Kidney epithelial cell (primary cell): ENCODE measurements at places on chromosomes 11 and 22. TPM values are rescaled to one million over a fixed set of nuclear protein-coding genes. Genes with fewer than 3 reads are reported as not detected.

Gene GAS2
- total RNA-seq: 0.46 and 3.9 TPM in 2 replicates

Gene INSC
- total RNA-seq: 0.27 and 0.33 TPM in 2 replicates

Gene MDK
- 756 and 805 TPM in 2 replicates for total RNA-seq

Gene ACP2
- 51.6 and 57.1 TPM in 2 replicates for total RNA-seq

Gene SCO2
- total RNA-seq: 2.3 and 5.7 TPM in 2 replicates

Gene KCNE3
- 0.42 and 0.55 TPM in 2 replicates for total RNA-seq

Gene HBB
- total RNA-seq: not detected in 2 replicates

Gene MYOD1
- total RNA-seq: not detected in 2 replicates

Gene RASL10A
- 0.33 TPM in 1 of 2 replicates, not detected in the other for total RNA-seq

Gene PITPNM1
- total RNA-seq: 50.8 and 55.5 TPM in 2 replicates

Gene LRRC74B
- total RNA-seq: not detected in 2 replicates

Gene ACCS
- total RNA-seq: 14.3 and 17.6 TPM in 2 replicates

Gene LMNTD2
- total RNA-seq: 1.9 and 4.7 TPM in 2 replicates

- DNase-seq: no peak
Measured at GRCh38 chr11:72981080-72981479, 161.0 kb downstream of the FCHSD2 start.

- DNase-seq: no peak
Measured at GRCh38 chr22:33329398-33329797, 271.2 kb upstream of the SYN3 start.

DNA sequence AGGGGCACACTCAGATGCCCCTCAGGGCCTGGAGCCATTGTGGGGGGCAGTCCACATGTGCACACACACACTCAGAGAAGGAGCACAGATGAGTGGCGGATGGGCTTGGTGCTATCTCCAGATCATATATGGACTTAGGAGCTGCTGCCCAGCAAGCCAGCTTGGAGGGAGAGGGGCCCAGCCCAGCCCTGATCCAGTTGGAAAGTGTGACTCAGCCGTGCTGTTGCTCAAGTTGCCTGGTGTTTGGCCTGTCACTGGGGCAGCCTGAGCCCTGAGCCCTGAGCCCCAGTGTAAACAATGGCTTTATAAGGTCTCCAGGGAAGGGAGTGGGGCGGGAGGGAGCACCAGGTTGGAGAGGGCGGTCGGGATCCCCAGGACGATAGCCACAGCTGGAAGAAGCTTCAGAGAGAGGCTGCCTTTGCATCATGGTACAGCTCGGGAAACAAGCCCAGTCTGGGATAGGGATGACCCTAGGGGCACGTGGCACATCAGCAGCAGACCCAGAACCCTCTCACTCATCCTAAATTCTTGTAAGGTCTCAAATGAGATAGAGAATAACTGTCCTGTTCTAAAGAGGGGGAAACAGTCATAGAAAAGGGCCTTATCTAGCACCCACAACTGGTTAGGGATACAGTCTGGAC lies 4.8 kb downstream of the SELENOM start:
- DNase-seq: no peak

- no peak for DNase-seq
Measured at GRCh38 chr11:80722629-80723028, 1281.8 kb upstream of the TENM4 start.

DNA sequence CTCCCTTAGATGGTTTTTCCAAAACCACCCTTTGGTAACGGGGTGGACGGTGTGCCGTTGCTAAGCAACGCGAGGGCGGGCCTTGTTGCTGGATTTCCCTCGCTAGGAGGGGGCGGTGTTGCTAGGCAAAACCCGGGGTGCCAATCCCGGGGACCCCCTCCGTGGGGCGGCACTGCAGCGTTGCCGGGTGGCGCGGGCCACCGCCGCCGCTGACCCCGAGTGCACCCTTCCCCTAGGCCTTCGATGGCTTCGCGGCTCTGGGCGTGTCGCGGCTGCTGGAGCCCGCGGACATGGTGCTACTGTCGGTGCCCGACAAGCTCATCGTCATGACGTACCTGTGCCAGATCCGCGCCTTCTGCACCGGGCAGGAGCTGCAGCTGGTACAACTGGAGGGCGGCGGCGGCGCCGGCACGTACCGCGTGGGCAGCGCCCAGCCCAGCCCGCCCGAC lies 8.9 kb downstream of the EHBP1L1 start:
- no peak for DNase-seq

DNA sequence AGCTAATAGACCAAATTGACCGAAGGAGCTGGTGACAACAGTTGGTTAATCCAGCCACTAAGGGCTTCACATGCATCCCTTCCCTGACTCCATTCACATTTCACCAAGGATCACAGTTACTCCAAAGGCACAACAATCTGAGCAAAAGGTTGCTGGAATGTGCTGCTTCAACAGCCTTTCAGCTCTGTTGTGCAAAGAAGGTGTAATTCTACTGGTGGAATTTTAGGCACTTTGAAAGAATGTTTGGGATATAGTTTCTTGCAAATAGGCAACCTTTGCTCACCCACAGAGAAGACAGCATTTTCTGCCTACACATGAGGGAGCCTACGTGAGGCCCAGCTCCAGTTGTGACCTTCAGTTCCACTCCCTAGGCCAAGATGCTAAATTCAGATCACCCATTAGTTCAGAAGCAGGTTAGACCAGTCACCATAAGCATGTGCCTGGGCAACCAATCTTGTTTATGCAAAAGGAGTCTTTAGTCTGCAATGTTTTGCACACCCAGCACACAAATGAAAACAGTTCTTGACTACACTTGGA lies 21.6 kb upstream of the FCHSD2 start:
- DNase-seq: no peak

DNA sequence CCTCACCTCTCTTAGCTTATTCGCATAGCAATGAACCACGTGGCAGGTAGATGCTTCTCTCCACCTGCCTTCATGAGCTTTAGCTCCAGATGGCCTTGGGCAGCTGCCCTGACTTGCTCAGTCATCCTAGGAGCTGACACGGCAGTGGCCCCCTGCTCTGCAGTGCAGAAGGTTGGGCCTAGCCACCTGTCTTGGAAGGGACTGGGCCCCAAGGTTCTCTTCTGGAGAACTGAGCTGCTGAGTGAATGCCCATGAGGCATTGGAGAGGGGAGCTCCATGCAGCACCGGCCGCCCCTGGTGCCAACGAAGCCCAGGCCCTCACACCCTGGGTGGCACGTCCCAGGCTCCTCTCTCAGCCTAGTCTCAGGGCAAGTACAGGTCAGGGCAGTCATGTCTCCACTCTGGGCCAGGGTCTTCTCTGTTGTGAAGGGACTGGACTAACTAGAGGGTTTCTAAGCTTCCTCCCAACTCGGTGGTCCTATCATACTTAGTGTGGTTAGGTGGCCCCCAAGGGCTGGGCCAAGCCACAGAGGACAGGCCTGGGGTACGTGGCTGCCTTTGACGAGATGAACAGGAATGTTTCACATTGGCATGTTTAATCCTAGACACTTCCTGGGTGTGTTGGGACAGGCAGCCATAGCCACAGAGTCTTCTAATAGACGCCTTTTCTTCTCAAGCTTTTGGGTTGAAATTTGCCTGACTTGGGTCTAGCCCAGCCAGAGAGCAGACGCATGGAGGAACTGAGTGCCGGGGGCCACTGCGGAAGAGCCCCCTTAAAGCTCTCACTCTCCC lies 47.9 kb downstream of the ALX4 start:
- DNase-seq: no peak

- no peak for DNase-seq
Measured at GRCh38 chr11:111589886-111590499, 12.3 kb upstream of the SIK2 start.

DNA sequence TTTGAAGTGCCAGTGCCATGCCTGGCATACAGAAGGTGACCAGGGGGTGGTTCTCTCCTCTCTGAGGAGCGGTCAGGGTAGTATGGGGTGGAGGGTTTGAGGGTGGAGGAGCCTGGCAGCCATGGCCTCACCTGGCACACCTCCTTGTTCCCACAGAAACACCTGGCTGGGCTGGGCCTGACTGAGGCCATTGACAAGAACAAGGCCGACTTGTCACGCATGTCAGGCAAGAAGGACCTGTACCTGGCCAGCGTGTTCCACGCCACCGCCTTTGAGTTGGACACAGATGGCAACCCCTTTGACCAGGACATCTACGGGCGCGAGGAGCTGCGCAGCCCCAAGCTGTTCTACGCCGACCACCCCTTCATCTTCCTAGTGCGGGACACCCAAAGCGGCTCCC lies 9.6 kb downstream of the SERPINH1 start:
- no peak for DNase-seq

DNA sequence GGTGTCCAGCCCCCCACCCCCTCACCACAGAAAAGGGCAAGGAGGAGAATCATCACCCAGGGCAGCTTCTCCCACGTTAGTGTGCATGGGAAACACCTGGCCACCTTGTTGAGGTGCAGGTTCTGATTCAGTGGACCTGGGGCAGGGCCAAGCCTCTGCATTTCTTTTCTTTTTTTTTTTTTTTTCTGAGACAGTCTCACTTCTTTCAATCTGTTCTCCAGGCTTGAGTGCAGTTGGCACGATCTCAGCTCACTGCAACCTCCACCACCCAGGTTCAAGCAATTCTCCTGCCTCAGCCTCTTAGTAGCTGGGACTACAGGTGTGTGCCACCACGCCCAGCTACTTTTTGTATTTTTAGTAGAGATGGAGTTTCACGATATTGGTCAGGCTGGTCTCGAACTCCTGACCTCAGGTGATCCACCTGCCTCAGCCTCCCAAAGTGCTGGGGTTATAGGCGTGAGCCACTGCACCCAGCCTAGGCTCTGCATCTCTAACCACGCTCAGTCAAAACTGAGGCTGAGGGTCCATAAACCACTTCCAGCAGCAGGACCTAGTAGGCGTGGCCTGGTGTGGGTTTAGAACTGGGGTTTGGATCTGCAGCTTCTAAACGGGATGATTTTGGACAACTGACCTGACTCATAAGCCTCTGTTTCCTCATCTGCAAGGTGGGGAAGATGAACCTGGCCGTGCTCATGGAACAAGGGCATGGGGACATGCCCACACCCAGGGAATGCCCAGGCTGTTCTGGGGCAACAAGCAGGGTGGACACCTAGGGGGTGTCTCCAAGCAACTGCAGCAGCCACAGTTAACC lies 734 bp downstream of the ZP1 start:
- DNase-seq: no peak

DNA sequence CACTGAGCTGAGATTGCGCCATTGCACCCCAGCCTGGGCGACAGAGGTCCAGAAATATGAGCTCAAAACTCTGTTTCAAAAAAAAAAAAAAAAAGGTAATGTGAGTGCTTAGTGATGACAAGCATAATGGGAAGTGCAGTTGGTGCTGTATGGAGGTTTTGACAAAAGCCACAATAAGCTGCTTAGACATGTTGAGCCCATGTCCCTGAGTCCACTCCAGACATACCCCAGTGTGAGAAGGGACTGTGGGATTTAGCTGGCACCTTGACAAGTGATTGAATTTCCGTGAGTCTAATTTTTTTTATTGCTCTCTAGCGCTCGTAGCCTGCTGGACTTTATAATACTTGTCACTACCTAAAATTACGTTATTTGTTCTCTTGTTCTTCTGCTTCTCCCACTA lies 15.1 kb upstream of the LGR4 start:
- DNase-seq: no peak

DNA sequence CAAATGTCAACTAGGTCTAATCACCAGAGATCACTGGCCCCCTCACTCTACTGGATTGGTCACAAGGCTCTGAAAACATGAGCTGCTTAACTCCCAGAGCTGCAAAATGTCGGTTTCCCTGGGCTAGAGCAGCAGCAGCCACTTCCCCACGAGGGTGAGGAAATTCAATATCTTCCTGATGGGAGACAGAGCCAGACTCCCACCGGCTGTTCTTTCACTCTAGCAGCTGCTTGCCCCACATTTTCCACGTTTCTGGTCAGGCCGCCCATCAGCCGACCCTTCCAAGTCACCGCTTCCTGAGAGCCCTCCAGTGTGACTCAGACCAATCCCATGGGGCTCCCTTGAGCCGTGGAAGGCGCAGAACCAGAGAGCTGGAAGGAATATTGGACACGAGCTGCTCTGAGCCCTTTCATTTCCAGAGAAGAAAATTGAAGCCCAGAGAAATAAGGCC lies 227.0 kb downstream of the ADAMTS15 start:
- no peak for DNase-seq

DNA sequence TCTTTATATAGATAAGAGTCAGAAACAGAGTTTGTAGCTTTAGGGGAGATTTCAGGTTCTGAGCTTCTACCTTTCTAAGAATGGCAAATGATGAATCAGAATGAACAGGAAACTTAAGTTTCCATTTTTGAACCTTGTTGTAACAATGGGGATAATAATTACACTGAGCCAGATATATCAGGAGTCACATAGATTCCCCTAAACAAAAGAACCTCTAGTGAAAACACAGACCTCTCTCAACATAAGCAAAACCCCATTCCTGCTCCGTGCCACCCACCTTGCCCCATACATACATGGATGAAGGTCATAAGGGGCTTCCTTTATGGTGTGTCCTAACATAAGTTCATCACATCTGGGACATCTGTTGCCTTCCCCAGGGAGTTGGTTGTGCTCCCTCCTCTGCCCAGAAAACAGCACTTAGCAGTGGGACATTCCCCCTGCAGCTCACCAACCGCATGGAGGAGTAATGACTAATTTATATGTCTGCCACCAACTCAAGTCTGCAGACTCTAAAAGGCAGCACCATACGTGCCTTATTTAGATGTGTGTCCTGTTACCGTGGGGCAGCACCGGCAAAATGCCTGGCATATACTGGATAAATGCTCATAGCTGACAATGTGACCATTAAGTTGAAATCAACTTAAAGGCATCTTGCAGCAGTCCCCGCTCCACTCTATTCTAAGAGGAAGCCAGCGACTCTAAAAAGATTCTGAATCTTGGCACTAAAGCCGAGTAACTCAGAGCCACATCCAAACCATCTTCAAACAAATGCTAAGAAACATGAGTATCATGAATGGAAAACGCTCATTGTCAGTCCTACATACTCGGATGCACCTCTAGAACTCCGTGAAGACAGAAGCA lies 8.0 kb downstream of the JAML start:
- no peak for DNase-seq

- no peak for DNase-seq
Measured at GRCh38 chr11:114775875-114776621, 97.7 kb downstream of the NXPE2 start.

GRCh38 chr22:49104434-49104833 lies 723.2 kb downstream of the BRD1 start:
- no peak for DNase-seq

- DNase-seq: no peak
Measured at GRCh38 chr11:125872138-125872491, 15.4 kb upstream of the HYLS1 start.

GRCh38 chr11:10477690-10478046 lies 22.6 kb downstream of the AMPD3 start:
- DNase-seq: no peak

GRCh38 chr11:72579816-72580641 lies 94.2 kb downstream of the PDE2A start:
- no peak for DNase-seq

- DNase-seq: peak; percentile 73
Measured at GRCh38 chr11:75554258-75555022, 7.6 kb upstream of the SERPINH1 start.
